GM12864 (cell line): ENCODE measurements at places on chromosomes 5 and 9.
A peak's percentile ranks its signal among the peaks of the same experiment; 100 is the strongest.

DNA sequence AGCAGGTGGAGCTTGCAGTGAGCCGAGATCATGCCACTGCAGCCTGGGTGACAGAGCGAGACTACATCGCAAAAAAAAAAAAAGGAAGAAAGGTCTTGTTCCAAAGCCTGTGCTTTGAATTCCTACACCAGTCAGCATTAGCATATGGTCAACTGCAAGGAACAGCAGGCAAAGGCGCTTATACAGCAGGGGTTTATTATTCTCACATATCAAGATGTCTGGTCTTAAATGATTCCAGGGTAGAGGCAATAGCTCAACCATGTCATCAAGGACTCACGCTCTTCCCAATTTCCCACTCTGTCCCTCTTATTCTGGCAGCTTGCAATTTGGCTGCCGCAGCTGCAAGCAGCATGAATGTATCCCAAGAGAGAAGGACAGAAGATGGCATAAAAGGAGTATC, 28.6 kb upstream of the HRH2 start:
- no peak for DNase-seq

DNA sequence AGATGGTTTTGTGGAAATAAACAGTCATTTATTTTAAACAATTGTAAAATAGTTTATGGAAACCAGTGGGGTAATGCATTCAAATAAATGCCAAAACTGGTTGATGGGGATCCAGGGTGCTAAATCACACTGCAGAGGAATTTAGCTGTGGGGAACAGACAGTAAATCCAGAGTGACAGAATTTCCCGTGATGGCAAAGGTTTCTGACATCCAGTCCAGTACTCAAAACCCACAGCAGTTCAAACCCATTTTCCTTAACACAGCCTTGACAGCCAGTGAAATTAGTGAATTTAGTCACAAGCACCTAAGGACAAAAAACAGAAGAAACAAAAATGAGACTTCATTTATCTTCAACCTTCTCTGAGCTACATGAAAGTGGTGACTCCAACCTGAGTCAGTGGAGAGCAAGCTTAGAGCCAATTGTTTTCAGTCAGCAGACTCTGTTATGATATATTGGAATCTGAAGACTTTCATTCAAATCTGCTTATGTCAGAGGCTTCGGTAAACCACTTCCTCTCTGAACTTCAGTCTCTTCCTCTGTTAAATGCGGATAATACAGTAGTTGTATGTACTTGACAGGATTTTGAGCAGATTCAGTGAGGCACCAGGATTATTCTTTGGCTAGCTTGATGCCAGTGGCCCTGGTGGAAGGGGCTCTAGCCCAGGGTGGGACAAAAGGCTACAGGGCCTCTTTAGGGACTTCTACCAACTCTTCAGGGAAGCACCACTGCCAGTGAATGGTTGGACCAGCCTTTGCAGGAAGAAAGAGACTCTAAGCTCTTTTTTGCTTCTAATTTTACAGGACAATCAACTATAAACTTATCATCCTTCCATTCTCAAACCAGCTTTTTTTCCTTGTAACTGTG, 185.3 kb downstream of the MAPKAP1 start:
- DNase-seq = no peak

- peak; percentile 13 for DNase-seq
Observed at GRCh38 chr9:136439481-136440408, at the start of gene INPP5E. Gene INPP5E, minus strand, starts transcription at chr9:136439845. Its CDS starts 426 bp downstream, at chr9:136439419.

- no peak for DNase-seq
Observed at GRCh38 chr5:164235300-164235891, 730.0 kb downstream of the MAT2B start.

GRCh38 chr5:133868946-133869518, 99.4 kb downstream of the C5orf15 start:
- DNase-seq = peak; percentile 38

- no peak for DNase-seq
Observed at GRCh38 chr5:1033606-1034420, 25.2 kb downstream of the NKD2 start.

- no peak for DNase-seq
Observed at GRCh38 chr9:123695386-123695785, 234.5 kb downstream of the DENND1A start.

DNA sequence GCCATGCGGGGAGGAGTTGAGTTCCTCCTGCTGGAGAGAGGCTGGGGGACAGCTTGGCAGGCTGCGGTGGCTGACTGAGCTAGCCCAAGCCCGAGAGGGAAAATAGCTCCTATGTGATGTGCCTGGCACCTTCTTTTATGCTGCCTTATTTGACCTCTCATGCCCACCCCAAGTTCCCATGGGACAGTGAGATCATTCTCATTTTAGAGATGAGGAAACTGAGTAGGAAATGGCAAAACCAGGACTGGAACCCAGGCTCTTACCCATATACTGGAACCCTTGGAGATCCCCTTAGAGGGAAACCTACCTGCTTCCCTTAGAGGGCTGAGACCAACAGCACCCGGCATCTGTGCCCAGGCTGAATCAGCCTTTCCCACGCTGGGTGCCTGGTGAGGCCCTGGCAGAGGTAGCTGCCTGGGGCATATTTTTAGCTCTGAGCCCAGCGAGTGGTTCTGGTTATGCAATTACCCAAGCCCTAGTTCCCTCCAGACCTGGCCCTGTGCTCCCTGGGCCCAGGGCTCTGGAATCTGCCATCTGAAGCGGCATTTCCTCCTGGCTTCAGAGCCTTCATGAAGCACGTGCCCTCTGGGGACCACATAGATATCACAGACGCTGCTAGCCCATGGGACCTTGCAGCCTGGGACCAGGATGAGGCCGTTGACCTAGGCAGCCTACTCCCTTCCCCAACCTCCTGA, 23.6 kb downstream of the COL27A1 start:
- DNase-seq = no peak

- no peak for DNase-seq
Observed at GRCh38 chr5:84419742-84420141, 35.1 kb upstream of the EDIL3 start.

DNA sequence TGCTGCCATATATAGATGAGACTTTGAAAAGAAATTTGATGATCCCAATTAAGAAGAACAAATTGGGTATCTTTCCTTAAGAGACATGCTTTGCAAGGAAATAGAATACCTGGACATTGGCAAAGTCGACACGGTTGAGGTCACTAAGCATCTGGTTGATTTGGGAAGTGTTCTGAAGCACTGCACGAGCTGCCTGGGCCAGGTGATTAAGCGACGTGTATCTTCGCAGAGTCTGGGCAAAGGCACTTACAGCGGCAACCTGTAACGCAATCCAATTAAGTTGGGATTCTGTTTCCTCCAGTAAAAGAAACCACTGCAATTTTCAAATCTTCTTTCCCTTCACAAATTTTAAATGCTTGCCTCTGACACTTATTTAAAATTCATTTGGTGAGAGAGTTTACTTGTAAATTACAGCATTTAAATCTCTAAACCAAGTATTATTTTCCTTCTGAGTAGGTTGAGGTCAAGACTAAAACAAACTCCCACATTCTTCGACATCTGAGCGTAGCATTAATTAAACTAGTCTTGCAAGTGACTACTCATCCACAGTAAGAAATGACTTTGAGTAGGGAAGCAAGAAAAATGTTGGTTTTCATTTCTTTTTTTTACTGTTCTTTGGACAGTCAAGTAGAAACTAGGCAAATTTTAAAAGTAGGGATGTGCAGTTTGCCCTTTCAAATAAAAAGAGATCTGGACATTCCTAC, 262.8 kb downstream of the RFX3 start:
- no peak for DNase-seq

DNA sequence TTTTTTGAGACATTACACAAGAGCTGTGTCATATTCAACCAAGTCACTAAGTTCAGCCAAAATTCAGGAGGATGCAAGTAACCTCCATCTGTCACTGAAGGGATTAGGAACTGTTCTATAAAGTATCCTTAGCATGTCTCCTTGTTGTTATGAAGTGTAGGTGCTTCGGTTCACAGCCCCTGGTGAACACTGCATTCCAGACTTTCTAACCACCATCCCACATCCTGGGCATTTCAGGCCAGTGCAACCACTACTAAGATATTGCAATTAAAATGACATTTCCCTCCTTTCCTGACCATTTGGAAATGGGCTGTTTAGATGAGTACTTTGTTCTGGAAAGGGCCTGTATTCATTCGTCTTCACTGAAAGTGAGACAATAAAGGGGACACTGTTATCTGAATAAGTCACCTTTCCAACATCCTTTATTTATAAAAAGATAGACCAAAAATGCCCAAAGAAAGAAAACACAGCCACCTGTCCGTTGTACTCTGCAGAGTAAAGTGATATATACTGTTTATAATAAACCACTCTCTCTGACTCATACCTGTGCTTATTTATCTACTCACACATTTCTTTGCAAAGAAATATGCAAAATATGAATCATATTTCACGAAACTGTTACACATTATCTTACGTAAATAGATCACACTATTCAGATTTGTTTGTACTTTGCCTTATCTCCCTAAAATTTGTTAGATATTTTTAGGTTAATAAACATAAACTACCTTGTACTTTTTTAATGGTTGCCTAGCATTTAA, 861.9 kb downstream of the CDH18 start:
- DNase-seq = no peak

GRCh38 chr9:69076550-69076949, 41.0 kb downstream of the FXN start:
- no peak for DNase-seq

- no peak for DNase-seq
Observed at GRCh38 chr5:179753971-179754370, 21.3 kb downstream of the MAML1 start.

- DNase-seq = no peak
Observed at GRCh38 chr5:138925090-138925635, 50.0 kb upstream of the LRRTM2 start.

DNA sequence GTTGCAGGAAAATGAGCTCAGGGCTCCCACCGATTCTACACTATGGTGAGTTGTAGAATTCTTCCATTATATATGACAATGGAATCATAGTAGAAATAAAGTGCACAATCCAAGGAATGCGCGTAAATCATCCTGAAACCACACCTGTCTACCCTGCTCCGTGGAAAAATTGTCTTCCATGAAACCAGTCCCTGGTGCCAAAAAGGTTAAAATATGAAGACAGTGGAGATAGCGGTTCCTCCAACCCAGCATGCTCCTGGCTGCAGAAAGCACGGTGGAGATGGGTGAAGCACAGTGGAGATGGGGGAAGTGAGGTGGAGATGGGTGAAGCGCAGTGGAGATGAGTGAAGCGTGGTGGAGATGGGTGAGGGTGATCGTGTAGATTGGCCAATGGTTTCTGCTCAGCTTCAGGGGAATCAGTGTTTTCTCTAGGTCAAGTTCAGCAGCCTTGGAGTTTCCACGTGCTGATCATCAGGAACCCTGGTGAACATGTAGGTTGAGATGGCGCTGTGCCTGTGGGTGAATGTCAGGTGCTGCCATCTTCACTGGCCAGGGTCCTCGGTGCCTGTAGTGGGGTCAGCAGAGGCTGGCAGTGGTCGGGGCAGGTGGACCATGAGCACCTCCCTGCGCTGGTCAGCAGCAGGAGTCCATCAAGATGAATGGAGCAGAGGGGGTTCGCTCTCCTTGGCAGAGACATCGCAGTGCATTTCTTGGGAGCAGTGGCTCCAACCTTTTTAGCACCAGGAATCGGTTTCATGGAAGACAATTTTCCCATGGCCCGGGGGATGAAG, 20.3 kb downstream of the PAEP start:
- DNase-seq = no peak

DNA sequence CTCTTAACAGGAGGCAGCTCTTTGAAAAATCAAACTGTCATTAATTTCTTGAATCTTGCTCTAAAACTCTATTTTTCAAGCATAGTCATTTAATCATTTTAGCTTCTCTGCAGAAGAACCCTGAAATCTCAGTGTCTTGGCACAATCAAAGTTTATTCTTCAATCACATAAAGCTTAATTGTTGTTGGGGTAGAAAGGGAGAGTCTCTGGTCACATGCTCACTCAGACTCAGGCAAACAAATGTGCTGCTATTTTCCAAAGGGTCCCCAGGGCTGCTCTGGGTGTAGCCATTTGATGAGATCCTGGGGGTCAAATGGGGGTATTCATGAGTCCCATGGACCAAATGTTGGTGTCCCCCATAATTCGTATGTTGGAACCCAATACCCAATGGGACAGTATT, 114.8 kb downstream of the MSX2 start:
- no peak for DNase-seq

DNA sequence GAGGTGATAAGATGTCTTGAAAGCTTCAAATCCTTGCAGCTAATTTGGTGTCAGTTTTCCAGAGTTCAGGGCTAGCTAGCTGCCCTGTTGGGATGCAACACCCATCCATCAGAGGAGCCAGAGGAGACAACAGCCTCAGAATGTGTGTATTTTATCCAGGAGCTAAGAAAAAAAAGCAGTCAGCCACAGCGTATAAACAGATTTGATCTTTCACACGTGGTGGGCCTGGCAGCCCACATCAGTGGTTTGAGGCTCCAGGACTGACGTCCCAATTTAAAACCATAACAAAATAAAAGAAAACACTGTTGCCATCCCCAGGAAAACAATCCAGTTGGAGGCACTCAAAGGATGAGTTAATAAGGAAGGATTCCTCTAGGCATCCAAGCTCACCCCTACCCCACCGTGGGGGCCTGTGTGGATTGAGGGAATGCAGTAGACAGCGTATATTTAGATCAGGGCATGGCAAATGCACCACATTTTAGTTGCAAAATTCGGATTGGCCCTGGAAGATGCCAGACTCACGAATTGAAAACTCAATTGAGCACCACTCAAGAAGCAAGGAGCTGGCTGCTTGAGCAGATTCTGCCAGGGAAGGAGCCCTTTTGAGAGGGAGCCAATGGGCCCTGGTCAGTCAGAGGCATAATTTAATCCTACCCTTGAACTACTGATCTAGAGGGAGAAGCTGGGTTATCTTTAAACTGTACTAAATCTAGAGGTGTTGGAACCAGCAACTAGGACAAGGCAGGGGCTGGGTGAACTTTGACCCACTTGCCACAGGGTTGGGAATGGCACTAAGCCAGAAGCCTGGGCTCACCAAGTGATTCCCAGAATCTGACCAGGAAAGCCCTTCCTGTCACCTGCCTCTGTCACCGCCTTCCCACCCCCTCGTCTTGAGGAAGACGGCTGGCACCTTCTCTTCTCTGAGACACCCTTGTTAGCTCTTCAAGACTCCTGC, 17.5 kb downstream of the ADRA1B start:
- no peak for DNase-seq

- DNase-seq = no peak
Observed at GRCh38 chr5:131634666-131634995, 398 bp downstream of the RAPGEF6 start.

GRCh38 chr5:175392236-175392635, 51.7 kb downstream of the DRD1 start:
- DNase-seq = no peak
